ENCODE measurements at places on chromosomes 12 and 14. TPM values are rescaled to one million over a fixed set of nuclear protein-coding genes. Genes with fewer than 3 reads are reported as not detected.

DNA sequence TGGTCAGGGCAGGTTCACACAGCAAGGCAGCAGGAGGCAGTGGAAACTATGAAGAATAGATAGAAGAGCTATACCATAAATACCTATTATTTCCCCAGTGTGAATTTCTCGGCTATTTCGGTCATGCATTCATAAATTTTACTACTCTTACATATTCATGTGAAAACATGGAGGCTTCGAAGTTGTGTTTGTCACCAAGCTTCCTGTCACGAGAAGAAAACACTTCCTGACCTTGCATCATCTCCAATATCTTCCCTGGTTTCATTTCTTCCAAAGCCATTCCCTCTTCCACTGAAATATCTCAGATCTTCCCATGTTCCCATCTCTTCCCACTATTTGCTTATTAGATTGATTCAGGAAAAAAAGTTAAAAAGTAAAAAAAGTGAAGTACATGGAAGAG is 80.4 kb downstream of the CPNE8 start:
- no peak for DNase-seq

DNA sequence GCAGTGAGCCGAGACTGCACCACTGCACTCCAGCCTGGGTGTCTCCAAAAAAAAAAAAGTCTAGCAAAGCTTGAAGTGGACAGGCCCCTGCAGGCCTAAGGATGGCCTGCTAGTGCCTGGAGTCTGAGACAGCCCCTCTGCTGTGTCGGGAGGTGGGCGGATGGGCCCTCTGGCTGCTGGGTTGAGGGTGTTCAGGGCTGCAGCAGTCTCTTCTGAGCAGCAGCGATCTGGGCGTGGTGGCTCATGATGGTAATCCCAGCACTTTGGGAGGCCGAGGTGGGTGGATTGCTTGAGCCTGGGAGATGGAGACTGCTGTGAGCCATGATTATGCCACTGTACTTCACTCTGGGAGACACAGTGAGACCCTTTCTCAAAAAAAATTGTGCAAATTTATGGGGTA is 57.0 kb downstream of the ADCK1 start:
- no peak for DNase-seq

DNA sequence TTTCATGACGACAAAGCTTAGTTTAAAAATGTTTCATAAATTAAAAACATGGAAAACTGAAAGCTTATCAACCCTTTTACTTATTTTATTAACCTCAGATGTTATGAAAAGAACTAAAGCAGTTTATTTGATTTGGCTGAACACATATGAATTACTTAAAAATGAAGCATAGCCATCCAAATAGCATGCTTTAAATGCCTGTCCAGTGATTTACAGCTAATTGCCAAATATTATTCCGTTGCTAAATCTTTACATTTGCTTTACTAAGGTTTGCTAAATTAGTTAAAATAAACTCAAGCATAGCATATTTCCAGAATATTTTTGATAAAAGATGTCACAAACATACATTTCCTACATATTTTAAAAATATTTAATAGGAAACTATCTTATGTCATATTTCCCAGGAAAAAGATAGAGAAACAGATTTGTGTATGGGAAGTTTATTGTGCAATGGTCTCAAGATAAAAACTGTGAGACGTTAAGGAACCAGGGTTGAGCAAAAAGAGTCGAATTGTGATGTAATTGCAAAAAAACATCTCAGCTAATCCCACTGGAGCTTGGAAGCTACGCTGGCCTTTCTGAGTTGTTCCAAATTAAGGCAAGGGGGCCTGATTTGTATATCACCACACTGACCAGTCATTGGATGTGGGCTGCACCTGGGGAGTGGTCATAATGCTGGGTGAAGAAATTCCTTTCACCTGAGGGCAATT is 25.8 kb downstream of the GPR135 start:
- DNase-seq: no peak

- no peak for DNase-seq
Measured at GRCh38 chr12:89251342-89252271, 100.7 kb downstream of the DUSP6 start.

DNA sequence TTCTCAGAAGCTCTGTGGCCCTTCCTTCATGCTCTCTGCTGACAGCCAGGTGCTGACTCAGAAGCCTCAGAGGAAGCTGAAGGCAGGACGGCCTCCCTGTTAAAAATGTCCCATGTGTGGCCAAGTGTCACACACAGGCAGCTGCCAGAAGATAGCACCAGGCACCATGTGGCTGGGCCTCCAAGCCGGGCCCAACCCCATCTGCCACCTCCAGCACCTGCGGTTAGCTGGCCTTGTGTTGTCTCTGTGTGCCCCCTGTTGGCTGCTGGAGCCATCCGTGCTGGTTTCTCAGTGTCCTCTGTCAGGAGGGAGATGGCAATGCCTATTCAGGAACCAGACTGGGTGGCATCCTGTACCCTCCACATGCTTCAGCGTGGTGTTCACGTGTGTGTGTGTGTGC is 63.2 kb downstream of the TSPAN11 start:
- DNase-seq: peak; percentile 11

- no peak for DNase-seq
Measured at GRCh38 chr12:27455589-27455988, 9.1 kb downstream of the SMCO2 start.

DNA sequence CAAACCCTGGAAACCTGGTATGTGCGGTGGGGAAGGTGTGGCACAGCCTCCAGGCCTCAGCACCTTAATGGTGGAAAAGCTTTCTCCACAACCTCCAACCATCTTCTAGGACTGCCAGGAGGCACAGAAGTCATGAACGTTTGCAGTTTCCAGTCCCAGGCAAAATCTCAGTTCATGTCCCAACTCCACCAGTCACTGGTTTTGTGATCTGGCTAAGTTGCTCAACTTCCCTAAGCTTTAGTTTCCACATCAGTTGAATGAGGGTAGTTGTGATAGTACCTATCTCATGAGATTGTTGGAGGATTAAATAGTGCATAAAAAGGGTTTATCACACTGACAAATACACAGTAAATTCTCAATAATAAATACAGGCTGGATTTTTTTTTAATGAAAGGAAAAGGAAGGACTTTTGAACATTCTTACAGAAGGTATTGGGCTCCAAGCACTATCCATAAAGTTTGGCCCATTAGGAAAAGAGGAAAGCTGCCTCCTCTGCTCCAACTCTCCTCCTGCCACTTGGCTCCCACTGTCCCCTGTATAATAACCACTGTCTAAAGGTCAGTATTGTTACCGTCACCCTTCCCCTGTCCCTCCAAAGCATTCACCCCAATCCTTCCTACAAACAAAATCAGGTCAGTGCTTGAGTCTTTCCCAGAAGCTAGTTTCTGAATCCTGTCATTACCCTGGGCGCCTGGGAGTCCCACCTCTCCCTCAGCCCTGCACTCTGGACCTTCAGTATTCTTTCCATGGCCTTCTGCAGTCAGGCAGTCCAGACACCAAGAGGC is 6.3 kb downstream of the PCK2 start:
- no peak for DNase-seq

- DNase-seq: no peak
Measured at GRCh38 chr14:71688576-71688975, 243.7 kb upstream of the RGS6 start.

DNA sequence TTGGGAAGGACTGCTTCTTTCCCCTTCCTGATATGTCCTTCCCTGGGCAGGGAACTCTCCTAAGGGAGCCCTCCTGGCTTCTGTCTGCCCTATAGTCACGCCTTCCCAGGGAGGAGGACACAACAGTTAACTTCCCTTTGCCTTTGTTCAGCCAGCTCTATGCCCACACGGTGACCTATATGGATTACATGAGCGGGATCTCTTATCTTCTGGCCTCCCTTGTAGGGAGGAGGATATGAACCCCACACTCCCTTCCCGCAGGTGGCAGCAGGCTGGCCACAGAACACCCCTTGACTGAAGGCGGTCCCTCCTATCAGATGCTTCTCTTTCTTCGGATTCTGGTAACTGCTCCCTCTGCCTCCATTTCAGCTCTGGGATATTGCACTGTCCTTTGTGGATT is 135.6 kb upstream of the MAX start:
- DNase-seq: no peak

GRCh38 chr14:101458741-101459550 is 102.3 kb upstream of the DIO3 start:
- DNase-seq: no peak

DNA sequence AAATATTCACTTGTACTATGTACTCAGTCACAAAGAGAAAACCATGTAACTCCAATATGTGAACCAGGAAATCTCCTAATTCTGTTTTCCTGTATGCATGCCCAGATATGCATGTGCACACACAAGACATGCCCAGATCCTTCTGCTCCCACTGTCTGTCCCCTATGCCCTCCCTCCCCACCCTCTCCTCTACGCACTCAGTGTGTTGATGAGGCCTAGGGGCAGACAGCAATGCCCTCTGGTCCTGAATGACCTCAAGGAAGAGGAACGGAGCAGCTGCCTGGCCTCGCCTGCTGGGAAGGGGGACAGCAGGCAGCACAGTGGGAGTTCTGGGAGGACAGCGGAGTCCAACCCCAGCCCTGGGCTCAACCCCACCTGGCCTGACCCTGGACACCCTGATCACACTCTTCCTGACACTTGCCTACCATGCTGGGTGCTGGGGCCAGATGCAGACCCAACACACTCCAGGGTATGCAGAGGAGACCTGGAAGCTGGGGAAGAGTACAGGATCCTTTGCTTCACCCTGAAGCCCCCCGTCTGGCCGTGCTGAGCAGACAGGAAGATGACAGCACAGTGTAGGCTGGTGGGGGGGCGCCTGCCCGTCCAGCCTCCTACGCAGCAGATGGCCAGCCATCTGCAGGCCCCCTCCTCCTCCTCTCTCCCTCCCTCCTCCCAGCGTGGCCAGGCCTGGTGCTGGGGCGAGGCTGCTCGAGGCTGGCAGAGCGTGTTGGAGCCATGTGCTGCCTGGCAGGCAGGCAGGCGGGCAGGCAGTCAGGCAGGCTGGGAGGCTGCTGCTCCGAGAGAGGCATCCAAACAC is 106.6 kb upstream of the NCOR2 start:
- DNase-seq: no peak

GRCh38 chr12:95322326-95322725 is 104.7 kb downstream of the VEZT start:
- peak; percentile 39 for DNase-seq

DNA sequence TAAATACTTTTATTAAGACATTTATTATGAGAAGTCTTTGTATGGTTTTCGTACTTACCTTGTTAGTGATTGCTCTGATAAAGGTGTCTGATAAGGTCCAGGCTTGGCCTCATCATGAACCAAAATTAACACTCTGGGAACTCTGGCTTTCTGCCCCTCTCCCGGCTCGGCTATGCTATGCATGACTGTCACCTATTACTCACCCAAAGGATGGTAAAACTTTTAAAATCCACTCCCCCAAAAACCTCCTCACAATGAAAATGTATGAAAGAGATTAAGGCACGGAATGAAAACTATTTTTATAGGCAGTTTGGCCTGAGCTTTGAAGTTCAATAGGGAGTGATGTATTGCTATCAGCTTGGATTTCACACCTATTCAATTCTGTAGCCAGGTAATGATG is 217.3 kb upstream of the TBX3 start:
- DNase-seq: no peak

DNA sequence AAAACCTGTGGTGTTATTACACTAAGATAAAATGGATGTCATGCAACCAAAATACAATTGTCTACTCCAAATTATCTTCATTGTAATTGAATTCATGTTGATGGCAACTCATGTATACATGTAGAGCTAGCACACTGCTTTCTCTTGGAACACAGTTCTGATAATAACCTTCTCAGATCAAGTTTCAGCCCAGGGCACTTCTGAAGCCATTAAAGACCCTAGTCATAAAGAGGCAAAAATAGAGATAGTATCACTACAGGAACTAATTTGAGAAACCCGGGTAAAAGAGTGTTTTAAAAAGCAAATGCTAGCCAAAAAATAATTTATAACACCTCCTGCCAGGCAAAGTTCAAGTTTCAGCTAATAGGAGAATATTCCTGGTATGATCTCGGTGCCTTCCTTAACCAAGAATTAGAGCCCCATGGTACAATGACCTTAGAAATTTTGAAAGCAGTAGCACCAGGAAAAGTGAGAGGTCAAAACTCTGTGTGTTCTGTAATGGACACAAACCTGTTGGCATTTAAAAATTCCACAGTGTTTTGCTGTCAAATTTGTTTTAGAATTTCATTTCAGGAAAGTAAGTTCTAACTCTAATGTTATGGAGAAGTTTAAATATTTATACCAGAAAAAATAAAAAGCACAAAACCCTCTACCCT is 105.0 kb upstream of the FRMD6 start:
- DNase-seq: peak; percentile 47

DNA sequence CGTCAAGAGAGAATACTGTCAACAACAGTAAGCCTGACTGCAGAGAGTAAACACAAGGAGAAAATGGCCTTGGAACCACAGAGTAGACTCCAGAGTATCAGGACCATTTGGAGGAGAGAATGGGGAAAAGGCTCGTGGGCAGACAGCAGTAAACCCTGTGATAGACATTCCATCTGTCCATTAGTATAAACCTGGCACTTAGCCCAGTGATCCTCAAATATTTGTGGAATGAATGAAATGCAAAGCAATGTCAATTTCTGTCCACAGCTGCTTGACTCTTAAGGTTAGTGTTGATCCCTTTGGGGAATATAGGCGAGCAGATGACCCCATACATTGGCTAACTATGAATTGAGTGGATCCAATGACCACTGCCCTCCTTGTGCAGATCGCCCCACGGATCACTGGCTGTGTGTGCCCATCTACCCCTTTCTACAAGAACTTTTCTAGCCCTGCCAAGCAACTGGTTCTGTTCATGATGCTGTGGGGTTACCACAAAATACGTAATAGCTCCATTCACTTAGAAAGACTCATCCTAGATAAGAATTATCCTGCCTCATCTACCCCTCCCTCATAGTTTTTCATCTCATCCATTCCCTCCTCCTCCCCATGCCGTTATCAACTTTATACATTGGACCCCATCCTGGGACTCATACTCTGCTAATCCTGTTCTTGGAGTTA is 846.8 kb downstream of the NRXN3 start:
- DNase-seq: peak; percentile 52

DNA sequence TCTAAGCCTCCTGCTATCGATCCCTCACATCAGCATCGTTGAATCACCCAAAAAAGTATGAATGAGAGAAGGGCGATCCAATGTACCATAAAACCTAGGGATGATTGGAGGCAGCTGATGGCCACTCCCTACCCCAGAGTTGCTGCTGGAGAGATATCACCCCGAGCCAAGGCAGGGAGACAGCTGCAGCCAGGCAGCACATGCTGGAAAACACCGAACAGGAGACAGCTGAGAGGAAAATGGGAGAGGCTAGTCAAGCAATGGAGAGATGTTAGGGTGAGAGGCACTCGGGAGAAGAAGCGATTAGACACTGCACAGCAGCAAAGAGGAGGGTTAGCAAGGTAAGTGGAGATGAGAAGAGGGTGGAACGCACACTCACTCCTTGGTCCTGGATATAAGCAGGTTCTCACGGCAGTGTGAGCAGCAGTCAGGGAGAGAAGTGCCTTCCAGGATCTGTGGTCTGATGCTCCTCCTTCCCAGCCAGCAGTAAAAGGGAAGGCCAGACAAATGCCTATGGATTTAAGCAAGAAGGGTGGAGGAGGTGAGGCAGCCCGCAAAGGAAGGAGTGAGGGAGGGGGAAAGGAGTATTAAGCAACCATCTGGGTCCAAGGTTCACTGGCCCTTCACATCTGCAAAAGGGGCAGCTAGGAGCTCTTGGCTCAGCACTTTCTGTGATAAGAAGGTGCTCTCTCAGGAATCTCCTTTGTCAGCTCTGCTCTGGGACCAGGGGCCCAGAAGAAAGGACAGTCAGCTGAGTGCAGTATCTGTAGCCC is at the start of gene SLC7A7:
TSS of gene SLC7A7 (minus strand) at position 495 of the 773 bp plus-strand sequence. CDS start 2,037 bp downstream, outside the sequence.
- no peak for DNase-seq

MYF6 gene
- not detected for total RNA-seq

EFS gene
- total RNA-seq: 2.8 TPM

PRKCH gene
- total RNA-seq: 3.1 TPM

SIX4 gene
- 4.1 TPM for total RNA-seq

MYF5 gene
- not detected for total RNA-seq

ACOT4 gene
- 3.6 TPM for total RNA-seq

HNF1A gene
- total RNA-seq: not detected

FOXG1 gene
- not detected for total RNA-seq

Measured in RPMI7951 (cell line).